Osteocyte (in vitro differentiated cells): ENCODE measurements at places on chromosomes 12 and 14.

DNA sequence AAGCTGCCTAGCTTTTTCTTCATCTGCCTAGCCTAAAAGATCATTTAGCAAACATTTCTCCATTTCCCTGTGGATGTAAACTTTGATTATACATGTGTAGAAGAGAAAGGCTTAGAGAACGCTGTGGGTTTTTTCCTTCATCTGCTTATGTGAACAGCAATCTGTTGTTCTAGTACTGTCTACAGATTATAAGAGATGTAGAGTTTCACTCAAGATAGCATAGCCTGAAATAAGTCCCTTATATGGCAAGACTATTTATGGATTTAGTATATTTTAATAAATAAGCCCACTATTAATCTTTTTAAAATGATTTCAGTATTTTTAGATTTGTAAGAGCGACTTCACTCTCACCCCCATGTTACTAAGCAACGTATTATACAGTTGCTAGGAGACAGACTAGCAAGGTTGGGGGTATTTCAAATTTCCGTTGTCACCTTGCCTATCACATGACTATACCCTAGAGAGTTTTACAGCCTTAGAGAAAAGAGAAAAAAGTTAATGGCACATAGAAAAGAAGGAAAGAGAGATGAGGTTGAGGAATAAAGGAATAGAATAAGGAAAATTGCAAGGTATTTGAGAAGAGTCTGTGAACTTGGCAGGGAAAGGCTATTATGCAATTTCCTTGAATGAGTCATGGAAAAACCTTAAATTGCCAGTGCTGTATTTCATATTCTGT is 12.2 kb upstream of the TUBA1A start:
- DNase-seq = no peak

DNA sequence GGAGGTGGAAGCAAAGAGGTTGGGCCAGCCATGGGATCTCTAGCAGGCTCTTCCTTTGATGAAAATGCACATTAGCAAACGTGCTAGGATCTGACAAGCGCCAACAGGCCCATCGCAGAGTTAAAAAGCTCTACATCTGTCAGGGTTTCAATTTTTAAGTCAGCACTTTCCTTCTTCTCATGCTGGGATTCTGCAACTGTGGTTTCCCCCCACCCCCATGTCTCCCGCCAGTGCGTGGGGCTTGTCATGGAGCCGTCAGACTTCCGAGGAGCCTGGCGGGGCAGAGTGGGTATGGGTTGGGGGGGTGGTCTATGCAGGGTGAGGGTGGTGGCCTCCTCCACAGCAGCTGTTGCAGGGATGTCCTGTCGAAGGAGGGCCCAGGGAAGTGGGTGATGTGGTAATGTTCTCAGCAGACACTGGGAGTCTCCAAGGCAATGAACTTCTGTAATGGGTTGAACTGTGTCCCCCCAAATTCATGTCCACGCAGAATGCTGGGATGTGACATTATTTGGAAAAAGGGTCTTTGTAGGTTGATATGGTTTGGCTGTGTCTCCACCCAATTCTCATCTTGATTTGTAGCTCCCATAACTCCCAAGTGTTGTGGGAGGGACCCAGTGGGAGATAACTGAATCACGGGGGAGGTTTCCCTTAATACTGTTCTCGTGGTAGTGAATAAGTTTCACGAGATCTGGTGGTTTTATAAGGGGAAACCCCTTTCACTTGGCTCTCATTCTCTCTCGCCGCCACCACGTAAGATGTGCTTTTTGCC is 115.2 kb upstream of the MAP1LC3B2 start:
- no peak for DNase-seq

- no peak for DNase-seq
These were observed 3.6 kb downstream of the LRRC74A start for GRCh38 chr14:76829650-76830421.

GRCh38 chr12:85807730-85808129 is 28.5 kb downstream of the RASSF9 start:
- no peak for DNase-seq

- no peak for DNase-seq
These were observed 6.6 kb downstream of the RTN1 start for GRCh38 chr14:59863806-59864525.

DNA sequence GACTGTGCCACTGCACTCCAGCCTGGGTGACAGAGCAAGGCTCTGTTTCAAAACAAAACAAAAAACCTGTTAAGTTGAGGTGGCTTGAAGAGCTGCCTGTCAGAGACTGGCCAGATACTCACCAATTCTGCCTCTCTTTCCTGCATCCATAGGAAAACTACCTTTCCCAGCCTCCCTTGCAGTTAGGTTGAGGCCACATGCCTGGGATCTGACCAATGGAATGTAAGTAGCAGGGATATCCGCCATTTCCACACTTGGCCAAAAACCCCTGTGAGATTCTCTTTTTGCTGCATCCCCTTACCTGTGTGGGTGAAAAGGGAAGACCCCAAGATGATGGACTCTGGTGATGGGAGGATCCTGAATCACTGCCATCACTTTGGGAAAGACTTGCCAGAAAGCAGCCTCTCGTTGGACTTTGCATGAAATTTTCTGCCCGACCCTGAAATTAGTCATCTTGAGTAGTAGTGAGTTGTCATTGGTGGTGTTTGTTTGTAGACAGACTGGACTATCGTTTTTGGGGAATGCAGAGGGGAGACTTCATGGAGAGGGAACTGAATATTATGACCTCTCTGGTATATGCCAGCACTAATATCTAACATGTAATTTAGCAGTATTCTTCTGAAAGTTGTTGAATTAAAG is 14.0 kb downstream of the GPR68 start:
- no peak for DNase-seq

GRCh38 chr12:8689681-8690080 is 8.1 kb upstream of the RIMKLB start:
- no peak for DNase-seq

GRCh38 chr12:65877836-65878235 is 53.6 kb downstream of the HMGA2 start:
- no peak for DNase-seq

DNA sequence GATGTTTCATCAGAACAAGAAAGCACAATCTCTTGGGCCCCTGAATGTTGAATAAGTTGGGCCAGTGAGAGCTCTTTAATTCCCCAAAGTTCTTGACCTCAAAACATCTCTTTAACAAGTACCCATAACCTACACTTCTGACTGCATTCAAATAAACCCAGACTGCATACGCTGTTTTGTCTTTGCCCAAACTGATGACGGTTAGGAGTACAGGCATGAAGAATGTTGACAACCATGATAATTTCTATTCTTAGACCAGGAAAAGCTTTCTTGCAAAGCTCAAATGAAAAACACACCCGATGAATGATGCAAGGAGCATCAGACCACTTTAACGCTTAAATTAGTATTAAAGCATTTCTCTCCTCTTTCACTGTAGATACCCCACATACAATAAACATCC is 11.7 kb upstream of the RAB3IP start:
- no peak for DNase-seq
